ENCODE measurements at places on chromosomes 11 and 22. TPM values are rescaled to one million over a fixed set of nuclear protein-coding genes. Genes with fewer than 3 reads are reported as not detected.

The RPS6KB2 gene
- total RNA-seq = 15.8 TPM

The HEPN1 gene
- not detected for total RNA-seq

The LRRC32 gene
- total RNA-seq = 3.6 TPM

The TRPC6 gene
- 5.4 TPM for total RNA-seq

The RTN4RL2 gene
- total RNA-seq = 1.2 TPM

The FAM180B gene
- total RNA-seq = not detected

The RANGAP1 gene
- total RNA-seq = 27.9 TPM

The GGTLC2 gene
- not detected for total RNA-seq

The PTPRCAP gene
- total RNA-seq = 0.91 TPM

The ROM1 gene
- total RNA-seq = 0.64 TPM

The TESMIN gene
- 3.4 TPM for total RNA-seq

The TRIM51 gene
- not detected for total RNA-seq

The CRYBB3 gene
- not detected for total RNA-seq

The PTH gene
- not detected for total RNA-seq

The MMP10 gene
- not detected for total RNA-seq

The OR2AT4 gene
- not detected for total RNA-seq

The PITPNB gene
- 45.4 TPM for total RNA-seq

The IGF2 gene
- total RNA-seq = 65.1 TPM

The SCN4B gene
- 9.2 TPM for total RNA-seq

The CHADL gene
- total RNA-seq = 2.4 TPM

The CD3E gene
- not detected for total RNA-seq

The P2RX3 gene
- not detected for total RNA-seq

The RAB39A gene
- total RNA-seq = 24.8 TPM

The OR52H1 gene
- total RNA-seq = 0.82 TPM

The FGF4 gene
- not detected for total RNA-seq

The AQP11 gene
- 6.5 TPM for total RNA-seq

The NPAS4 gene
- 0.18 TPM for total RNA-seq

The SERPIND1 gene
- total RNA-seq = 3.2 TPM

The EHF gene
- total RNA-seq = 0.45 TPM
